ENCODE measurements at places on chromosomes 2 and 18.

DNA sequence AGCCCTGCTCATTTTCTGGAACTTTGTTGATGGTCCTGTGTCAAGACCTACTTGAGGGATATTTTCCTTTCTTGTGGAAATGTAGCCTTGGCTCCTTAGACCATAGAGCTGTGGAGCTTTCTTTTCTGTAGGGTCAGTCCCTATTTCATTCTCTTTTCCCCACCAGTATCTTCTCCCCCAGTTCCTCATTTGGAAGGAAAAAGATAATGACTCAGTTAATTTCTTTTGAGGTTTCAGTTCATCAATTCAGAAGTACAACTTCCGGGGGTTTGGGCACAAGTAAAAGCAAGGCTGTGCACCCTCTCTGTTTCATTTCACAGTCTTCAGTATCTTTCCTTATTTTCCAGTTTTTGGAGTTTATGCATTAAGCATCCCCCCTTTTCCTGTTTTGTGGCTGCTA is 70.7 kb downstream of the CDC42EP3 start:
- DNase-seq: no peak

GRCh38 chr2:129762386-129763189 is 216.9 kb upstream of the RAB6C start:
- no peak for DNase-seq

DNA sequence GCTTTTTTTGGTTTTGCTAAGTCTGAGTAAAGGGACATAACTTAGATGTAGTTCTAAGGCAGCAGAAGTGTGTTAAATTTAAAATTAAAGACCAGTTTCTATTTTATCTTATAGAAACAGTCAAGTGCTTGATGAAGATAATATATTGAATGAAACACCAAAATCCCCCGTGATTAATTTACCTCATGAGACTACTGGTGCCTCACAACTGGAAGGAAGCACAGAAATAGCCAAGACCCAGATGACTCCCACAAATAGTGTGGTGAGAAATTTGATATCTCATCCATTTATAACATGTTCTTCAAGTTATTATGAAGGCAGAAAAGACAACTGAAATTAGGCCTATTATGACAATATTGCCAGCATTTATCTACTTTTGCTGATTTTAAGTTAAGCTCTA is 45.6 kb downstream of the APLF start:
- DNase-seq: no peak

GRCh38 chr2:227186751-227187150 is 22.3 kb downstream of the COL4A3 start:
- DNase-seq: no peak

DNA sequence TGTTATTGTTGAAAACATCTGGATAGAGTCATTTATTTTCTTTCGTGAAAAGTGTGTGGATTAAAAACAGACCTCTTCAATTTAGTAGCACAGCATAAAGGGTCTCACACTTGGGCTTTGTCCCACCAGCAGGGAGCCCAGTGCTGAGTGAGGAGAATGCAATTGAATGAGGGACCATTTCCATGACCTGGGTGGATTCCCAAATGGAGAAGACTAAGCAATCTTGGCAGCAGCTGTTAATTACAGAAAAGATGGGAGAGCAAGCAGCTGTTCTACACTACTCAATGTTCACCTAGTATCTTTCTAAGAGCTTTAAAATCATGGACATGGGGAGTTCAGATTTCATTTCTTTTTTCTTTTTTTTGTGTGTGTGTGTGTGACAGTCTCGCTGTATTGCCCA is 121.8 kb upstream of the FN1 start:
- no peak for DNase-seq

DNA sequence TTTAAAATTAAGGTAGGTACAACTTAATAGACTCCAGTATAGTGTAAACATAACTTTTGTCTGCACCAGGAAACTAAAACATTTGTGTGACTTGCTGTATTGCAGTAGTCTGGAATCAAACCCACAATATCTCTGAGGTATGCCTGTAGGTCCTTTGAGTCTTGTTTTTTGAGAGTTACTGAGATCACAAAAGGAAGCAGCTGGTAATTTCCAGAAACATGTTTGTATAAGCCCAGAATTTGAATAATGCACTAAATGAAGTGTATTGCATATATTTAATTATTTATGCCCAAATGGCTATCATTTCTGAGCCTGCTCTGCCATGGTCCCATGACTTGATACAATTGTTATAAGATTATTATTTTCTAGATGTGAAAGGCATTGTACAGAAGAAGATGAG is 143.3 kb upstream of the LYPD6 start:
- no peak for DNase-seq

GRCh38 chr2:105790461-105791149 is 45.9 kb downstream of the NCK2 start:
- DNase-seq: no peak
